K562 (cell line): ENCODE measurements at places on chromosomes 7 and 10. TPM values are rescaled to one million over a fixed set of nuclear protein-coding genes. Genes with fewer than 3 reads are reported as not detected.

GRCh38 chr7:137893143-137893742 lies 46.5 kb upstream of the DGKI start:
- peaks cover 71% of the 10 kb centered on the region for H3K36me3 ChIP-seq
- H3K4me1 ChIP-seq = no peaks in the 10 kb centered on the region

GRCh38 chr10:108989976-108990375 lies 933.3 kb downstream of the XPNPEP1 start:
- H3K4me1 ChIP-seq = no peaks in the 10 kb centered on the region
- no peak overlapping the region for H3K27ac ChIP-seq
- H3K4me3 ChIP-seq = no peak overlapping the region
- H3K27me3 ChIP-seq = no peaks in the 10 kb centered on the region
- no peaks in the 10 kb centered on the region for H3K36me3 ChIP-seq

DNA sequence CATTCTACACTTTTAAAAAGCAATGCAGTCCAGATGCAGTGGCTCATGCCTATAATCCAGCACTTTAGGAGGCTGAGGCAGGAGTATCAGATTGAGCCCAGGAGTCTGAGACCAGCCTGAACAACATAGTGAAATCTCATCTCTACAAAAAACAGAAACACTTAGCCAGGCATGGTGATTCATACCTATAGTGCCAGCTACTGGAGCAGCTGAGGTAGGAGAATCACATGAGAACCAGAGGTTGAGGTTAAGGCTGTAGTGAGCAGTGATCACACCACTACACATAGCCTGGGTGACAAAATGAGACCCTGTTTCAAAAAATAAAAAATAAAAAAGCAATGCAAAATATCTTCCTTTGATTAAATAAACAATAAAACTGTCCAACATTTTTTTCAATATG lies 205.2 kb downstream of the GRM8 start:
- no peaks in the 10 kb centered on the region for H3K27me3 ChIP-seq
- H3K36me3 ChIP-seq = no peaks in the 10 kb centered on the region
- DNase-seq = no peak
- no peaks in the 10 kb centered on the region for H3K4me1 ChIP-seq
- no peak overlapping the region for H3K4me3 ChIP-seq
- H3K27ac ChIP-seq = no peak overlapping the region

- H3K27ac ChIP-seq = no peak overlapping the region
- H3K36me3 ChIP-seq = peaks cover 59% of the 10 kb centered on the region
- H3K4me1 ChIP-seq = no peaks in the 10 kb centered on the region
- no peak for DNase-seq
Measured at GRCh38 chr10:73126343-73126742, 16.1 kb downstream of the NUDT13 start.

DNA sequence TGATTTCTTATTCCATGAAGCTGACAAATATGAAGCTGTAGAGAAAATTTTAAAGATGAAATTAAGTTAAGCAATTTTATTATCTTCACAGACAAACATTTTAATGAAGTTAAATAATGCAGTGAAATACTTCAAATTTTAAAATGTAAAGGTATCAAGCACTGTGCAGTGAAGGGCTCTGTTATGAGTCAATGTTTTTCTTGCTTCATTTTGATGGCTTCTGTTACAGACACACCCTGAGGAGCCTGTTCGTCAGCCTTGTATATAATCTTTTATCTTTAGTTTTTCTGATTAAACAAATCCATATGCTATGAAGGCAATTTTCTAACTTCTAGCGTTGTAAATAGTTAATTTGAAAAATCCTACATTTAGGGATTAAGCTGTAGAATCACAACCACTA lies 18.5 kb downstream of the VSTM2A start:
- no peaks in the 10 kb centered on the region for H3K36me3 ChIP-seq
- no peaks in the 10 kb centered on the region for H3K27me3 ChIP-seq
- H3K4me3 ChIP-seq = no peak overlapping the region

GRCh38 chr7:107492875-107493274 lies 23.0 kb downstream of the GPR22 start:
- no peak overlapping the region for H3K4me3 ChIP-seq
- H3K4me1 ChIP-seq = no peaks in the 10 kb centered on the region
- DNase-seq = no peak
- no peaks in the 10 kb centered on the region for H3K27me3 ChIP-seq
- H3K27ac ChIP-seq = no peak overlapping the region
- H3K36me3 ChIP-seq = no peaks in the 10 kb centered on the region

DNA sequence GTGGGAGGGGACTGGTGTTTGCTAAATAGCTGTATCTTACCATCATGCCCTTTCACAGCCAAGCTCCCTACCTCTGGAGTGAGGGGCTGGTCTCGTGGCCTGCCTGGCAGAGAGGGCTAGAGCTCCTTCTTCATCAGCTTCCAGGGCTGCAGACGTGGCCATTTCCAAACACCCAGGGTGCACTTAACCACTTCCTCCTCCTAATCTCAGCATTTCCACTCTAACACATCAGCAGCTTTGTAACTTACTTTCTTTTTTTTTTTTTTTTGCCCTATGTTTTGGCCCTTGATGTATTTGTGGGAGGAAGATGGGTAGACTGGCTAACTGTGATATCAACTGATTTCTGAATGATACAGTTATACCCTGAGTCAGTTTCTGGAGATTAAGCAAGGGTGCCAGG lies 27.4 kb downstream of the LRRC4 start:
- H3K36me3 ChIP-seq = peaks cover 54% of the 10 kb centered on the region
- H3K4me1 ChIP-seq = peaks cover 10% of the 10 kb centered on the region; the same call in 1 of the 2 replicates
- DNase-seq = no peak
- H3K27ac ChIP-seq = no peak overlapping the region

SH2D4B gene
- 0.13 TPM in 1 of 2 replicates, not detected in the other for total RNA-seq

NPC1L1 gene
- total RNA-seq = 0.02 and 0.07 TPM in 2 replicates

IFT22 gene
- 6.3 and 6.6 TPM in 2 replicates for total RNA-seq

TRIM8 gene
- 26.0 and 27.2 TPM in 2 replicates for total RNA-seq
